ENCODE measurements at places on chromosomes 1 and 21. TPM values are rescaled to one million over a fixed set of nuclear protein-coding genes. Genes with fewer than 3 reads are reported as not detected.

DNA sequence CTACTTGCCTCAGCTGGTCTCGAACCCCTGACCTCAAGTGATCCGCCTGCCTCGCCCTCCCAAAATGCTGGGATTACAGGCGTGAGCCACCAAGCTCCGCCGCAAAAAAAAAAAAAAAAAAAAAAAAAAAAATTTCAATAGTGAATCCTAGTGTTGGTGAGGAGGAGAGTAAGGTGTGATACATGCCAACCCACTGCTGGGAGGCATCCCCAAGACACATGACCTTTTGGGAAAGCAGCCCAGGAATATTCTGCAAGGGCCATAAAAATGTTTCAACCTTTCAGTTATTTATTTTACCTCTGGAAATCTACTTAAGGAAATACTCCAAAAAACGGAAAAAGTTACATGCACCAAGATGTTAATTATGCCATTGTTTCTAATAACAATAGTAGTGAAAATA lies 69.0 kb downstream of the ITPKB start:
- DNase-seq, result no peak

GRCh38 chr1:70299472-70299871 lies 55.0 kb downstream of the ANKRD13C start:
- no peak for DNase-seq

- no peak for DNase-seq
Observed at GRCh38 chr1:3393987-3394920, 60.2 kb upstream of the ARHGEF16 start.

DNA sequence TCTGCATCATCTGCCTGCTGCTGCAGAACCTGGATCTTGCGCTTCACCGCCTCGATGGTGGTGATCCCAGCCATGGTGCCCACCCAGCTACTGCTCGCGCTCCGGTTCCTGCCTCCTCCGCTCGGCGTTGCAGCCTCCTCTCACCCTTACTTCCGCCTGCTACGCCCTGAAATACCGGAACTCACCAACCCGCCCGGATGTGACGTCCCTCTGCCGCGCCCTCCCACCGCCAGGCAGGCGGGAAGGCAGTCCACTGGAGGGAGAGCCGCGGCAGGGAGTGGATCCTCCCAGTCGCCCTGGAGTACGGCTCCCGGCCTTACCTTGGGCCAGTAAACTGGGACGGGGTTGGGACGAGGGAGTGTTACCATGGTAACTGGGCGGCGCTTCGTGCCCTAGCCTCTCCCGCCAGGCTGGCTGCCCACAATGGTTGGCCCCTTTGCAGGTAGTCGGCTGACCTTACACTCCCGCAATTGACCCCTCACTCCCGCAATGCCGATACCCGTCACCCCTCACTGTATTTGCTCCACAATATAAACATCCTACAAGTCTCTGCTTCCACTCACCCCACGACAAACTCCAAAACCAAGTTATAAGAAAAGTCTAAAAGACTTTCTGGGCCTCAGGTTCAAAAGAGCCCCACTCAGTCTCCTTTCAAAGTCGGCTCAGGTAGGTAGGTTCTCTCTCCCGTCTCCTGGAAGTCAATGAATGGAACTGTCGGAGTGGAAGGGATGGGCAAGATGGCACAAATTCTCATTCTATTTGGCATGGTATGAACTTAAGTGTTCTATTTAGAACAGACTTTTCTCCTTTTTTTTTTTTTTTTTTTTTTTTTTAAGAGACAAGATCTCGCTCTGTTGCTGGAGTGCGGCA lies 8.6 kb downstream of the TPM3 start:
- peak; percentile 95 for DNase-seq

The OR2T33 gene
- not detected for total RNA-seq

DNA sequence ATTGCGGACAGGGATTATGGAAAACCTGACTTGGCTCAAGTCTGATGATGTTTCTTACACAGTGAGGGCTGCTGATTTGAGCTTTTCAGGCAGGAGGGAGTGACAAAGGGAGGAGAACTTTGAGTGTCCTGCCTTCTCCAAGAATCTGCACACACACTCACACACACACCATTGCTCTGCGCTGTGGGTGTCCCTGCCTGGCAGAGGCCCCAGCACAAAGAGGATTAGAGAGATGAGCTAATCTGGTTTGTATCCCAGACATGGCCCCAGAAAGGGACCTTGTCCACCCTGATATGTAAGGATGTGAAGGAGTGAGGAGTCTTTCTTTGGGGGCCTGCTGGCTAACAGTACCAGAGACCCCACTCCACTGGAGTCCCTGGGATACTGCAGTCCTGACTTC lies 5.9 kb upstream of the WNT2B start:
- DNase-seq, result no peak

The ATAD3A gene
- total RNA-seq, result 33.5 TPM

GRCh38 chr1:91151702-91152101 lies 129.9 kb upstream of the ZNF644 start:
- no peak for DNase-seq

DNA sequence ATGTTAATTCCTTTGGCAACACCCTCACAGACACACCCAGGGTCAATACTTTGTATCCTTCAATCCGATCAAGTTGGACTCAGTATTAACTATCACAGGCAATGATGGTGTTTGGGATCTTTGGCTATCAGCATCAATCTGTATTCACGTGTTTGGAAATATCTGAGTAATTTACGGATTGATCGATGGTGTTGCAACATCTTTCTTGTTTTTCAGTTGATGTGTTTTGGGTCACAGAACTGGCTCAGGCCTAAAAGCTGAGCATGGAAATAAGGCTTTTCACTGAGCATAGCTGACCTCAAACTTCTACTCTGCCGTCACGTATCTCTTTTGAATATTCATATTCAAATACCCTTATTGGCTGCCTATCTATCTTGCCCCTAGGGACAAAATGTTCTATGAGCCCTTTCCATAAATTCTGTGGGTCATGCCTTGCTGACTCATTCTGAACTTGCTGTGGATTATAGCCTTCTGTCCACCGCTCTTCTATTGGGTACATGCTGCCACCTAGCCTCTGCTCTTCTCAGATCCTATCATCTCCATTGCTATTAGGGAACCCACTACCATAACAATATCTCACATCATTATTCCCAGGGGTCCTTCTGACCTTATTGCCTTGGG lies 156.0 kb downstream of the PDE4B start:
- DNase-seq, result no peak

- DNase-seq, result no peak
Observed at GRCh38 chr1:28518745-28519341, 13.0 kb downstream of the RCC1 start.

GRCh38 chr1:154867841-154868605 lies 2.1 kb downstream of the KCNN3 start:
- DNase-seq, result no peak

Measured in psoas muscle (tissue), 8 donors.